ENCODE measurements at places on chromosomes 4 and X. TPM values are rescaled to one million over a fixed set of nuclear protein-coding genes. Genes with fewer than 3 reads are reported as not detected.

Gene TRPC3
- 0.57 TPM for total RNA-seq

Gene HDX
- 10.2 TPM for total RNA-seq

GRCh38 chr4:71163317-71163716, 169.9 kb downstream of the DCK start:
- no peak overlapping the region for H3K27ac ChIP-seq
- no peak overlapping the region for H3K4me3 ChIP-seq
- DNase-seq: no peak
- no peaks in the 10 kb centered on the region for H3K27me3 ChIP-seq
- H3K36me3 ChIP-seq: no peaks in the 10 kb centered on the region

DNA sequence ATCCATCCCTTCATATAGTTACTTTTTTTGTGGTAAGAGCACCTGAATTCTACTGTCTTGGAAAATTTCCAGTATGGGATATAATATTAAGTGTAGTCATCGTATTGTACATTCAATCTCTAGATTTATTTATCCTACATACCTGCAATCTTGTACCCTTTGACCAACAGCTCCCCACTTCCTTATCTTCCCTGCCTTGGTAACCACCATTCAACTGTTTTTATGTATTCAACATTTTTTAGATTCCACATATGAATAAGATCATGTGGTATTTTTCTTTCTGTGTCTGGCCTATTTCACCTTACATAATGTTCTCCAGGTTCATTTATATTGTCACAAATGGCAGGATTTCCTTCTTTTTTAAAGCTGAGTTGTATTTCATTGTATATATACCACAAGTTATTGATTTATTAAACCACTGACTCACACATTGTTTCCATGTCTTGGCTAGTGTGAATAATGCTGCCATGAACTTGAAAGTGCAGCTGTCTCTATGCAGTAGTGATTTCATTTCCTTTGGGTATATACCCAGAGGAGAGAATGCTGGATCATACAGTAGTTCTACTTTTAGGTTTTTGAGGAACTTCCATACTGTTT, 572.5 kb downstream of the MAGEB5 start:
- no peak overlapping the region for H3K27ac ChIP-seq
- H3K27me3 ChIP-seq: no peaks in the 10 kb centered on the region
- no peaks in the 10 kb centered on the region for H3K36me3 ChIP-seq
- DNase-seq: no peak

Gene HTR2C
- total RNA-seq: 2.0 TPM
